ENCODE measurements at places on chromosomes 13 and 19.

- DNase-seq = no peak
Observed at GRCh38 chr19:2332341-2333026, 4.0 kb downstream of the SPPL2B start.

GRCh38 chr13:20702915-20703779 lies at the start of gene IL17D:
Gene IL17D (plus strand): TSS chr13:20703699. CDS start chr13:20704002, 303 bp downstream.
- peak; percentile 45 for DNase-seq

- peak; percentile 88 for DNase-seq
Observed at GRCh38 chr19:1837625-1838105, 10.6 kb downstream of the REXO1 start.

GRCh38 chr19:48724796-48725753 lies 5.5 kb upstream of the MAMSTR start:
- no peak for DNase-seq

GRCh38 chr13:97342136-97342535 lies 91.8 kb upstream of the RAP2A start:
- DNase-seq = no peak

GRCh38 chr13:99572131-99572530 lies 70.9 kb downstream of the TM9SF2 start:
- no peak for DNase-seq

DNA sequence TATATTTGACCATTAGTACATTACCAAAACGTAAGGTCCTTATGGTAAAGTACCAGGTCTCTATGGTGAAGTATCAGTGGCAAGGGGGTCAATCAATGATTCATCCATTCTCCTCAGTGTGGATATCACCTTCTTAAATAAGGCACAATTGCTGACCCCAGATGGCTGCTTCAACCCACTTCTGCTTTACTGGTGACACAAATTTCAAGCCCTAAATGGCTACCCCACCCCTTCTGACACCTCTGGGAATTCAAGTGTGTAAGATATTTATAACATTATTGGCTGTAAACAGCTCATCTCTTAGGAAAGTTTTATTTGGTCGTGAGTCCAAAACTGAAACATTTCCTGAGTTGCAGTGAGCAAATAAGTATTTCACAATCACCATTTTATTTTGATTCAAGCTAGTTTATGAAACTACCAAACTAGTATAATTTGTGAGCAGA lies 7.9 kb upstream of the WBP4 start:
- DNase-seq = no peak

All from WTC11 (cell line).